Activated CD4-positive, alpha-beta T cell treated with anti-CD3 and anti-CD28 coated beads for 1 hour (primary cell): ENCODE measurements at places on chromosomes 2 and 18.

- DNase-seq: no peak
Measured at GRCh38 chr2:62045017-62045543, 139.6 kb downstream of the COMMD1 start.

GRCh38 chr18:26448714-26449159, 99.6 kb downstream of the KCTD1 start:
- DNase-seq: no peak

DNA sequence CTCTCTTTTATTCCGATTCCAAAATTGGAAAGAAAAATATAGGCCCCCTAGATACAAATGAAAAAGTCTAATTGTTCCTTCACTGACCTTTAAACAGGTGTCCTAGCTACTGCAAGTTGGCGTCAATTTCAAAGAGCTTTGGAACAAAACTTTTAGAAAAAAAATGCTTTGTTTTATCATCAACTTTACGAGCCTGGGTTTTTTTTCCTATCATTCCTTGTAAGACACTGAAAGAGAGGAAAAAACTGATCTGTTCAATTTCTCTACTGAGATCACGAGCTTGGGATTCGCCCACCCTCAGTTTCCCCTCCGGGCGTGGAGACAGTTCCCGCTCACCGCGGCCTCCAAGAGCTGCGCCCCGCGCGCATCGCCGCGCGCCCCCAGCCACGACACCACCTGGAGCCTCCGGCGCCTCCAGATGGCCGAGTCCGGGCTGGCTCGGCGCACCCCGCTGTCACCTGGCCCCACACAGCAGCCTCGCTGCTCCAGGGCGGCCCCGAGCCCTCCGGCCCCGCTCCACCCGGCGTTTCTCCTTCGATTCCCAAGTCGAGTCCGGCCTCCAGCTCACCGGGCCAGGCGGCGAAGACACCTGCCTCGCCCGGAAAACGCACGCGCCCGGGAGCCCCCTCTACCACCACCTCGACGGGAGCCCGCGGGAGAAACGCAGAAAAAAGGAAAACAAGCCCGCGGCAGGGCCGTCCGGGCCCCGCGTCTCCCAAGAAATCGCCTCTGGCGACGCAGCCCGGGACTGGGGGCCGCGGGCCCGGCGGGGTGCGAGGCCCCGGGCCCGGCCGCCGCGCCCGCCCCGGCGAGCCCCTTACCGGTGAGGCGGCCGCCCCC, 656 bp downstream of the TBC1D8 start:
- peak; percentile 10 for DNase-seq

DNA sequence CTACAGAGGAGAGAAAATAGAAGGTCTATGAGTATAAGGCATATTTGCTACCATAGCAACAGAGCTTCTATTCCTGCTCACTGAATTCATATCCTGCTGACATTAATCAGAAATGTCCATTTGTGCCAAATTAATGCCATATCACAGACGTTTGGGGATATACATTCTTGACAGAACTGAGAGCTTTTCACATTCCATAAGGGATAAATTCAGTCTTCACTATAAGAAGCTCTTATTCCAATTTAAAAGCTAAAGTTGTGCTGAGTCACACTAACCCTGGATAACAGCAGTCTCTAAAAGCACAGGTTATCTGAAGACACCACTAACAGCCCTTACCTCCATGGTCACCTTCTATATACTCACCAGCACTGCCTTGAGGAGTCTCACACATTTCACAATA, 178.1 kb downstream of the RAB3GAP1 start:
- no peak for DNase-seq

GRCh38 chr2:221975151-221975550, 323.6 kb downstream of the PAX3 start:
- no peak for DNase-seq

DNA sequence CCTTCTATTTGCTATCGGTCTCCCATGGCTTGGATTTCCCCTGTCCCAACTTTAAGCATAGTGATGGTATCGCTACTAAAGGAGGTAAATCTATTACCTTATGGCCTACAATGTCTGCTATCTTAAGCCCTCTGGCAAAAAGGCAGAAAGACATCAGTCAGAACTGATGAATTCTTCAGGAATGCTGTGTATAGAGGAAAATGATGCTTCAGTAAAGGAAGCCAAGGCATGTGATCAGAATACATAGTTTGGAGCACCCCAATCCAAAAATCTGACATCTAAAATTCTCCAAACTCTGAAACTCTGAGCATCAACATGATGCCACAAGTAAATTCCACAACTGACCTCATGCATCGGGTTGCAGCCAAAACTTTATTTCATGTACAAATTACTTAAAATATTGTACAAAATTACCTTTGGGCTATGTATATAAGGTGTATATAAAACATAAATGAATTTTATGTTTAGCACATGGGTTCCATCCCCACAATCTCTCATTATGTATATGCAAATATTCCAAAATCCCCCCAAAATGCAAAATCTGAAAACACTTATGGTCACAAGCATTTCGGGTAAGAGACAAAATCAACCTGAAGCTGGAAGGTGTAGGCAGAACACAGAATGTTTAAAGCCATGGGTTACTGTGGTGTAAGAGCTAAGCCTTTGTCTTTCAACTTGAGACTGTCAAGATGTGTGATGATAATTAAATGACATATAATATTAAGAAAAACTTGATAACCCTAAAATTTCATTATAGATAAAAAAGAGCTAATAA, 66.2 kb downstream of the CUL3 start:
- no peak for DNase-seq
